ENCODE measurements at places on chromosomes 6 and 20.

- DNase-seq = no peak
- no peaks in the 10 kb centered on the region for H3K4me1 ChIP-seq
- H3K27me3 ChIP-seq = no peaks in the 10 kb centered on the region
Observed at GRCh38 chr6:24603241-24603640, 42.8 kb downstream of the KIAA0319 start.

GRCh38 chr6:11009353-11009752, 34.8 kb downstream of the ELOVL2 start:
- H3K36me3 ChIP-seq = no peaks in the 10 kb centered on the region
- DNase-seq = no peak
- H3K4me1 ChIP-seq = no peaks in the 10 kb centered on the region

- H3K36me3 ChIP-seq = no peaks in the 10 kb centered on the region
- no peaks in the 10 kb centered on the region for H3K27me3 ChIP-seq
- peaks cover 20% of the 10 kb centered on the region for H3K4me1 ChIP-seq
Observed at GRCh38 chr6:42781796-42782688, at the start of gene BICRAL. TSS of gene BICRAL (plus strand) at chr6:42782052. CDS start at chr6:42822023, 39,971 bp downstream.

GRCh38 chr6:4778086-4778485, 1.9 kb downstream of the CDYL start:
- no peaks in the 10 kb centered on the region for H3K27me3 ChIP-seq
- H3K27ac ChIP-seq = no peak overlapping the region
- no peak overlapping the region for H3K4me3 ChIP-seq
- no peaks in the 10 kb centered on the region for H3K36me3 ChIP-seq
- DNase-seq = no peak
- peaks cover 8% of the 10 kb centered on the region for H3K4me1 ChIP-seq

- no peaks in the 10 kb centered on the region for H3K27me3 ChIP-seq
- DNase-seq = no peak
- no peaks in the 10 kb centered on the region for H3K4me1 ChIP-seq
- H3K4me3 ChIP-seq = no peak overlapping the region
- H3K27ac ChIP-seq = no peak overlapping the region
Observed at GRCh38 chr6:142550310-142551063, 248.7 kb downstream of the ADGRG6 start.

DNA sequence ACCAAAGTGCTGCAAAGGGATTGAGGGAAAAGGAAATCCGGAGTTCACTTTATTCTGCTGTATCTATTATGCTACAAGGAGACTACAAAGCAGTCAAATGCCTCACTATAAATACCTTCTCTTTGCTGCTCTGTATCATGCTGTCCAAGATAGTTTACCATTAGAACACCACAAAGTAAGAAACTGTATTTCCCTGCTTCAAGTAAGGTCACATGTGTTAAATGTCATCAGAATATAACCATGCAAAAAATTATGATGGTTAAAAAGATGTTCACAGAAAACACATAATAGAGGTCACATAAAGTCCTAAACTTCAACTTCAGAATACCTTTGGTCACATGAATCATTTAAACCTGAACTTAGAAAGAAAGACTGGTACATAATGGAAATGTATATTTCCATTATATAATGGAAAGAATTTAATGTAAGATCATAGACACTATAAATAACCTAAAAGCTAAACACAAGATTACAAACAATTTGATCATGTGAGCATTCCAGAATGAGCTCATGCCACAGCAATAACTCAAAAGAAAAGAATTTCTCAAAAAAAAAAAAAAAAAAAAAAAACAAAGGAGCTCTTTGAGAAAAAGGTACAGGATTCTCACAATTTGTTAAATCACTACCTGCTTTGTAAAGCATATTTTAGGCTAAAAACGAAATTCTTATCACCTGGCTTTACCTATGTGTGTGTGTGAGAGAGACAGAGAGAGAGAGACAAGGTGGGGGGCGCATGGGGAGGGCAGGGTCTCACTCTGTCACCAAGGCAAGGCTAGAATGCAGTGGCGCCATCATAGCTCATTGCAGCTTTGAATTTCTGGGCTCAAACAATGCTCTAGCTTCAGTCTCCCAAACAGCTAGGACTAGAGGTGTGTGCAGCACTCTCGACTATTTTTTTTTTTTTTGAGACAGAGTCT, 58.7 kb downstream of the KIF13A start:
- peaks cover 88% of the 10 kb centered on the region for H3K4me1 ChIP-seq
- H3K4me3 ChIP-seq = no peak overlapping the region
- no peaks in the 10 kb centered on the region for H3K36me3 ChIP-seq
- H3K27ac ChIP-seq = no peak overlapping the region

GRCh38 chr6:157859775-157860504, 36.9 kb downstream of the SNX9 start:
- no peak overlapping the region for H3K4me3 ChIP-seq
- H3K36me3 ChIP-seq = no peaks in the 10 kb centered on the region
- peaks cover 19% of the 10 kb centered on the region for H3K4me1 ChIP-seq
- H3K27me3 ChIP-seq = no peaks in the 10 kb centered on the region

GRCh38 chr6:1689141-1689540, 79.4 kb downstream of the FOXC1 start:
- no peaks in the 10 kb centered on the region for H3K36me3 ChIP-seq
- no peaks in the 10 kb centered on the region for H3K4me1 ChIP-seq
- H3K27me3 ChIP-seq = no peaks in the 10 kb centered on the region
- H3K27ac ChIP-seq = no peak overlapping the region
- DNase-seq = no peak

DNA sequence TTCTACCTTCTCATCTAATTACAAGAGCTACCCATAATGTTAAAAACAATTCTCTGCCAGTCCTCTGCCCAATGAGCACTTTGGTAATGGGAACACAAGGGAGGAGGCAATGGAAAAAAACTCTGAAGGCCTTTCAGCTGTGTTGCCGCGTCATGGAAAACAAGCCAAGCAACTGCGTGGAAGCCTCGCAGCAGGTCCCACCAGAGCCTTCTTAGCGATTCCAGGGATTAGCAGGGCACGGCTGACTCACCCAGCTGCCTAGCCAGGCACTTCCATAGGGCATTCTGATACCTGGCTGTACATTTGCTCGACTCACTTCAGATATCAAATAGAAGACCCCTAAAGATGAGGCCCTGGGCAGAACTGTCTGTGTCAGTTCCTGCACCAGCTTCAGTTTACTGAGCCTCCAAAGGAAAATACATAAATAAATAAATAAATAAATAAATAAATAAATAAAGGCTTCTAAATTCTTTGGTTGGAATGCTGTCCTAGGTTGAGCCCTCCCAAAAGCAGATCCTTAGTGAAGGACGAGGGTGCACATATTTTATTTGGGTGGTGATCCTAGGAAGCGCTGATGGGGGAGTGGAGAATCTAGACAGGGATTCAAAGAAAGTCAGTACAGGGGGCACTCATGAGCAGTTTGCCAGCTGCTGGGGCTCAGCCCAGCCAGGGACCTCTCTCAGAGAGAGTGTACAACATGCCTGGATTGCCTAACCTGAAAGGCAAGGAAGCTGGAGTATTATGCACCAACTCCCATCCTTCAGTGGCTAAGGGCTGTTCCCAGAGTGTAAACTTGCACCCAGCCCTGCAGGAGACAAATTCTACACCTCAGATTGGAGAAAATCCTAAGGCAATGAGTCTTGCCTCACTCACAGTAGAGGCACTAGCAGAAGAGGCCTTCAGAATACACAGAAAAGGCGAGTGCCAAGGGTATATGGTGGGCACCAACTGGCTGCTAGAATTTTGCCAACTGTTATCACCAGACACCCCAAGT, 18.2 kb downstream of the SNAP25 start:
- no peaks in the 10 kb centered on the region for H3K4me1 ChIP-seq
- H3K27me3 ChIP-seq = no peaks in the 10 kb centered on the region
- H3K36me3 ChIP-seq = no peaks in the 10 kb centered on the region
- no peak for DNase-seq
- H3K27ac ChIP-seq = no peak overlapping the region
- H3K4me3 ChIP-seq = no peak overlapping the region

DNA sequence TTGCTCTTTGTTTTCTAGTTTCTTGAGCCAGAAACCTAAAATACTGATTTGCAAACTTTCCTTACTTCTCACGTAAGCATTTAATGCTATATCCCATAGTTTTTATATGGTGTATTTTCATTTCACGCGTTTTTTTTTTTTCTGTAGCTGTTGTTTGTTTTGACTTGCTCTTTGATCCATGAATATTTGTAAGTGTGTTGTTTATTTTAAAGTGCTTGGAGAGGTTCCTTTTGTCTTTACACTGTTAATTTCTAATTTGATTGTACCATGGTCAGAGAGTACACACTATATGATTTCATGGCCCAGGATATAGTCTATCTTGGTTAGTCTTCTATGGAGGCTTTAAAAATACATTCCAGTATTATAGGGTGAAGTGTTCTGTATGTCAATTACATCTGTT, 84.8 kb upstream of the RNF217 start:
- no peaks in the 10 kb centered on the region for H3K27me3 ChIP-seq
- no peak overlapping the region for H3K27ac ChIP-seq
- no peak overlapping the region for H3K4me3 ChIP-seq
- DNase-seq = no peak

DNA sequence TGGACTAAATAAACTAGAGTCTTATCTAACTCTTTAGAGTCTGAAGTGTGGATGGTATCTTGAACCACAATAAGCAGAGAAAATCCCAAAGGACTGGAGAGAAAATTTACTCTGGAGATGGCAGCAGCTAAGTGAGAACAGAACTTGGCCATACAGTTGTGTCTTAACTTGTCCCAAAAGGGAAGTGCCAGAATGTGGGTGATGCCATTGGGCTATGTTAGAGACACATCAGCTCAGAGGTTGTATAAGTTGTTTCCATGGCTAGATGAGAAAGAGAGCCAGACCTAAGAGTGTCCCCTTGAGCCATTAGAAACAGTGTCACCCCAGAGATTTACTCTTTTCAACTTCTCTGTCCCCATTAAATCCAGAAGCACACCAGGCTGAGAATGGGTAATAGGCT, 36.2 kb downstream of the FOXO3 start:
- DNase-seq = no peak
- H3K36me3 ChIP-seq = no peaks in the 10 kb centered on the region
- no peak overlapping the region for H3K27ac ChIP-seq
- H3K27me3 ChIP-seq = no peaks in the 10 kb centered on the region
- H3K4me1 ChIP-seq = peaks cover 69% of the 10 kb centered on the region
- no peak overlapping the region for H3K4me3 ChIP-seq

DNA sequence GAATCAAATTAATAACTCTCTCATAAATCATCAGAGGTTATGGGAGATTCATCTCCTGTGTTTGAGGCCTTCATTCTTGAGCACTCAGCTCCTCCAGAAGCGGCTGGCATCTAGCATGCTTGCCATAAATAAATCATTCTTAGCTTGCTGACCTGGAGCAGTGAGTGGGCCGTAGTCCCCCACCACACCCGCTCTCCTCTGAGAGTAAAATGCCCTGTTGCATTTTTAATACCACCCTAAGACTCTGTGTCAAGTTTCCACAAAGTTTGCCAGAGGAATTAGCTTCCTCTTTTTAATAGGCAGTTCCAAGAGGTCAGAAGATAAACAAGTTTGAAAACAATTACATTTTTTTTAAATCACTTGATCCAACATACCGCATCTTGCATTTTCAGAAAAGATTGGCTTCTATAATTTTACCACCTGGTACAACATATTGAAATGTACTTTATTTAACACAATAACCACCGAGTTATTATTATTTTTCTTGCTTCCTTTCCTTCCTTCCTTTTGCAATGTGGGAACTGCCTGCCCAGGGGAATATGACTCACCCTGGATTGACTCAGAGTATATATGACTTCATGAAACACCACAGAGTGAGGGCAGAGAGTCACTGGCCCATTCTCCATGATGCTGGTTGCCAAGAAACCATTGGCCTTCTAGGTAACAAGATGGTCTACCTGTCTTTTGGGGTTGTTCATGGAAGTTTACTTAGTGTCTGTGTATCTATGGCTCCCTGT, 29.4 kb upstream of the CLIC5 start:
- H3K27ac ChIP-seq = no peak overlapping the region
- DNase-seq = peak; percentile 70
- H3K27me3 ChIP-seq = no peaks in the 10 kb centered on the region
- H3K4me3 ChIP-seq = no peak overlapping the region
- H3K36me3 ChIP-seq = no peaks in the 10 kb centered on the region

DNA sequence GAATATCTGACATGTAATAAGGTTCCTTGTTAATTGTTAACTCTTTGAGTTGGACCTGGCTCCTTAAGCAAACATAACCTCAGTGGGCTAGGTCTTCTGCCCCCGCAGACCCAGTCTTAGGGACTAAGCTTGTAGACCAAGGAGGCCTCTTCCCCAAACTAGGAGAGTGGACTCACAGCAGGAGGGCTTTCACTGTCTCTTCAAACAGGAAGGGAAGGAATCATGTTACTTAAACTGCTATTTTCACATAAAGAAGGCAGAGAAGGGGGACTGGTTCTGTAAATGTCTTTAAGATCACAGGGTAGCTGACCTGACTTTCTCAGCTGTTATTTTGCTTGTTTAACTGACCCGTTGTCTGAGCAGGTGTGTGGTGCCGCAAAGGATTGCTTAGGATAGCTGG, 34.9 kb upstream of the PRDM1 start:
- DNase-seq = no peak
- no peak overlapping the region for H3K27ac ChIP-seq
- H3K36me3 ChIP-seq = no peaks in the 10 kb centered on the region
- H3K4me3 ChIP-seq = no peak overlapping the region
- H3K27me3 ChIP-seq = no peaks in the 10 kb centered on the region
- no peaks in the 10 kb centered on the region for H3K4me1 ChIP-seq

DNA sequence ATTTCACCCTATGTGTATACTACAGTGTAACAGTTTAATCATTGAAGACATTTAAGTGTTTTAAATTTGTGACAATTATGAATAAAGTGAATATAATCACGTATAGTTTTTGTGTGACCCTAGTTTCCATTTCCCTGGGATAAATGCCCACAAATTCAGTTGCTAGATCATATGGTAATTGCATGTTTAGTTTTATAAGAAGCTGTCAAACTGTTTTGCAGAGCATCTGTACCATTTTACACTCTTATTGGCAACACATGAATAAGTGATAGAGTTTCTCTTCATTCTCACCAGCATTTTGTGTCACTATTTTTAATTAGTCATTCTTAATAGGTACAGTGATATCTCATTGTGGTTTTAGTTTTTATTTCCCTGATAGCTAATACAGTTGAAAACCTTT, 7.3 kb downstream of the VTA1 start:
- no peaks in the 10 kb centered on the region for H3K4me1 ChIP-seq
- no peaks in the 10 kb centered on the region for H3K27me3 ChIP-seq
- no peak for DNase-seq
- no peak overlapping the region for H3K27ac ChIP-seq
- no peak overlapping the region for H3K4me3 ChIP-seq

- no peaks in the 10 kb centered on the region for H3K4me1 ChIP-seq
- H3K27ac ChIP-seq = no peak overlapping the region
- no peak overlapping the region for H3K4me3 ChIP-seq
- no peaks in the 10 kb centered on the region for H3K27me3 ChIP-seq
Observed at GRCh38 chr6:4848382-4849068, 72.3 kb downstream of the CDYL start.

- no peaks in the 10 kb centered on the region for H3K27me3 ChIP-seq
- DNase-seq = peak; percentile 82
- no peak overlapping the region for H3K27ac ChIP-seq
- no peaks in the 10 kb centered on the region for H3K36me3 ChIP-seq
- no peak overlapping the region for H3K4me3 ChIP-seq
- H3K4me1 ChIP-seq = peaks cover 14% of the 10 kb centered on the region
Observed at GRCh38 chr20:58870293-58871014, 17.9 kb downstream of the GNAS start.

GRCh38 chr6:121437851-121438651, 2.6 kb downstream of the GJA1 start:
- peak; percentile 47 for DNase-seq
- no peaks in the 10 kb centered on the region for H3K36me3 ChIP-seq
- H3K4me1 ChIP-seq = no peaks in the 10 kb centered on the region
- H3K27me3 ChIP-seq = no peaks in the 10 kb centered on the region
- H3K4me3 ChIP-seq = peak overlapping the region; percentile 57

GRCh38 chr6:11277275-11278206, 45.1 kb upstream of the NEDD9 start:
- no peak overlapping the region for H3K4me3 ChIP-seq
- peak overlapping the region; percentile 37 for H3K27ac ChIP-seq
- H3K4me1 ChIP-seq = peaks cover 45% of the 10 kb centered on the region
- no peaks in the 10 kb centered on the region for H3K36me3 ChIP-seq
- H3K27me3 ChIP-seq = no peaks in the 10 kb centered on the region
- DNase-seq = no peak

Measured in tibial nerve (tissue), 4 donors.